ENCODE measurements at places on chromosomes 7 and 10.

DNA sequence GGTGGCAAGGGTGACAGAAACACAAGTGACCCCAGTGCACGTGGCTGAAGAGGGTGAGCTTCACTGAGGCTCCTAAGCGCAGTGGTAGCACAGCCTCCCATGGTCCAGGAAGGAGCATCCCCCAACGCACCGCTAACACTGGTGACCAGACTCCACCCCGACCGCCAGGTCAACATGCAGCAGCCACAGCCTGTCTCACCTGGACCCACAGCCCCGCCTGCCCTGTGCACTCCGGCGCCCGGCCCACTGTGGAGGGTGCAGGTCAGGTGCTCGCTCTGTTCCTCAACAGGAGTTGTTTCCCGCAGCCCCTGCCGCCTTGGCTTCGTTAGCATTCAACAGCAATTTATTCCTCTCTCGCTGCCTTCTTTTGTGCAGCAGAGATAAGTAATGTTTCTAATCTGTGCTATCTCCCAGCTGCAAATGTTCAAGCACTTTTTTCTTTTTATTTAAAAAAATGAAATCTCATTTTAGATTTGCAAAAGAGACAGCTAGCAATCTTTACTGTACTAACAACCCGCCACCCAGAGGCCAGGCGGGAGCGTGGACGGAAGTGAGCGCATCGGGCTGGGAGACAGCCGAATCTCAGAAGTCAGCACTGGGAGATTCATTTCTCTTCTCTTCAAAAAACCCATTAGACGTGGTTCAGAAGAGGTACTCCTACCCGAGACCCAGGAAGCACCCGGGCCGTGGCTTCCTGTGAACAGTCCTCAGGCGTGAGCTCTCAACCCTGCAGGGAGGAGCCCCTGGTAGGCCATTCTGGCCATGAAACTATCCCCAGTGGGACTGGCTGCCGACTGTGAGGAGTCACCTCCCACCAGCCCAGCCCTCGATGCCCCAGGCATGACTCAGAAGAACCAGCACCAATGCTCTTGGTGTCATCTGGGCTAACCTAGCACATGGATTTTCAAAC, 133.4 kb downstream of the MAD1L1 start:
- DNase-seq: no peak

- DNase-seq: no peak
Observed at GRCh38 chr10:12564173-12564572, 214.8 kb downstream of the CAMK1D start.

GRCh38 chr10:99709480-99710229, 22.3 kb downstream of the COX15 start:
- DNase-seq: no peak

DNA sequence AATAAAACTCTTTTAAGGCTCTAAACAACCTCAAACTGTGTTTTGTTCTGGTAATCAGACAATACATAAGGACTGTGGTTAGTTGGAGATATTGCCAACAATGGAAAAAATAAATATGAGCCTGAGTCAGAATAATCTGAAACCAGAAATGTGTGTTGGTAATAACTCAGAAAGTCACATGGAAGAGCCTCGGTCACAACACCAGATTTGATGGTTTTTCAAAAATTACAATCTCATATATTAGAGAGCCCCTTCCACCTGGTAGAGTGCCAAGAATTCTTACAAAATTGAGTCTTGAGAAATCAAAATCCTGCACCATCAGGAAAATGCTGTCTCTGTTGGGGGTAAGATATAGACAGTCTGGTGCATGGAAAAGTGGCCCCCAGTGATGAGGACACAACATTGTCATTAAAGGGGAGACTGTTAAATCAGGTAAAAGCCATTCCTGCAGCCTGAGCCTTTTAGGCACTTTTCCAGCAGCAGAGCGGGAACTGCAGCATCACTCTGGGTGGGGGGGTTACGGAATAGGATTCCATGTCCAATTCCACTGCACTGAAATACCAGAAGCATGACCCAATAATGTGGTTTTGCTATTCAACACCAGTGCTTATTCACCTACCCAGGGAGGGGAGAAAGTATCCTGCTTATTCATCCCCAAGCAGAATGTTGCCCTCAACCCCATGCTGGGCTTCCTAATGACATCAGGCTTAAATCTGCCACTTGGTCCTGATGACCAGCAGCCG, 9.5 kb upstream of the ADAM12 start:
- no peak for DNase-seq

DNA sequence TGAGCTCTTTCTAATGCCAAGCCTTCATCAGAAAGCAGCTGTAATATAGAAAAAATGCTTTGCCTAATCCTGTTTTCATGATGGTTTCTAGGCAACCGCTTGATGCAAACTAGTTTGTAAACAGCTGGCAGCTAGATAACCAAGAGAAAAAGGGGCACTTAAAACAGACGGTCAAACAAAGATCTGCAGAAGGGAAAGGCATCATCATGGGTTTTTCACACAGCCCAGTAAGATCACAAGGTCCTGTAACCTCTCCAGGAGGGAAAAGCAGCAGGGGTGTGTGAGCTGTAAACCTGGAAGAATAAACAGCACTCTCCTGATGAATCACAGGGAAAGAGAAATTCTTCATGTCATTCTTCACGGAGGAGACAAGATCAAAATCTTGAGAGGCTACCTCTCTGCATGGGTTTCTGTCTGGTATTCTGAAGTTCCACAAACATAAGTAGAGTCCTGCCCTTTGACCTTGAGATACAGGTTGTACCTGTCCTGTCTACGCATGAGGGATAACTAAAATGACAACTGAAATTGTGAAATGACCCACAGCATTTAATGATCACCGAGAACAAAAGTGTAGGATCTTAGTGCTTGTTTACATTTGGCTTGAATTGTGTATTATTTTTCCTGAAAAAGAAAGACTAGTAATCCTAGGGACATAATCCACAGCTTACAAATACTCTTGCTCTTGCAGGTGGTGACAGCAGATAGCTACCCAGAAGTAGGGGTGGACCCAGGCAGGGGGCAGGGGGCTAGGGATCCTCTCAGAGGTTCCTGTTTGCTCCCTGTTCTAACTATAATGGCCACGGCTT, 48.0 kb downstream of the CREB3L2 start:
- DNase-seq: no peak

- no peak for DNase-seq
Observed at GRCh38 chr7:7996568-7996967, 28.0 kb downstream of the GLCCI1 start.

GRCh38 chr10:131187926-131188325, 123.6 kb downstream of the TCERG1L start:
- no peak for DNase-seq

DNA sequence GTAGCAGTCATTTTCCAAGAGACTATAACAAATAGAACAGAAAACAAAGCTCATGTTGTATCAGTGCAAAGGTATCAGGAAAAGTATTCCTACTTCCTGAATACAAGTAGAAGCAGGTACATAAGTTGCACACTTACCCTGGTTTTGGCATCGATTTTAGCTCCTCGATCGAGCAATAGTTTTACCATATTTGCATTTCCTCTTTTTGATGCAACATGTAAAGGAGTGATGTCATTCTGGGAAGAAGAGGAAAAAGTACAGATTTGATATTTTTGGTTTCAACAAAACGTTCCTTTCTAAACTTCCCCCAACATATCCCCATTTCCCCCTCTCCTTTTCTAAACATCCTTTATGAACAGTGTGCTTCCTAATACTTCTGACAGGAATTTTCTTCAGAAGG, 155.1 kb downstream of the ANK3 start:
- DNase-seq: no peak

DNA sequence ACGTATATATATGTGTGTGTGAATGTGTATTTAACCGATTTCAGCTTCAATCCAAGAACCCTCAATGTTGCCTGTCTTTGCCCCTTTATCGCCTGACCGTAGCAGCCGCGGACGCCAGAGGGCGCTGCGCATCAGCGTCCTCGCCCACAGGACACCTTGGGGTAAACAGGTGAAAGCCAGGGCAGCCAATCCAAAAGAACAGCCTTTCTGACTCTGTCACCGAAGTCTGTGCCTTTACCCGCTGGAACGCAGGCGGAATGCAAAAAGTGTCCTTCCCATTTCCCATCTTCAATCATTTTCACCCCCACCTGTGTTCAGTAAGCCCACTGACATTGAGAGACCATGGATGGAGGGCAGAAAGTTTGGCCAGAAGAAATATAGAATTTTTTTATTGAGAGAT, 3.6 kb downstream of the NXPH1 start:
- no peak for DNase-seq

DNA sequence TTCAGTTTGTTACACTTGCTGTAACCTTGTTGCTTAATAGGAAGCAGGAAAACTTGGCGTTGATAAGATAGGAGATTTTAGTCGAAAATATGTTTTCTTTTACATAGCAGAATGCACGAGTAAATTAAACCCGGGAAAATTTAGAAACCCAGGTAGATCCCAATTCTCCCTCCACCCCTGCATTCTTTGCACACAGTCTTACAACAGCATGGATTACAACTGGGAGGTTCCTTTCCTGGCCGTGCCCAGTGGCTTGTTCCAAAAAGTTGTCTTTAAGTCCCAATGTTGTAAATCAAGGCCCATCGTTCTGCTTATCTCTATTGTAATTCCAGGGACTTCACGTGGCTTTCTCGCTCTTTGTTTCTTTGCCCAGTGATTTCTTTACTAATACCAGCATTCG, 1.1 kb upstream of the DPY19L1 start:
- no peak for DNase-seq

DNA sequence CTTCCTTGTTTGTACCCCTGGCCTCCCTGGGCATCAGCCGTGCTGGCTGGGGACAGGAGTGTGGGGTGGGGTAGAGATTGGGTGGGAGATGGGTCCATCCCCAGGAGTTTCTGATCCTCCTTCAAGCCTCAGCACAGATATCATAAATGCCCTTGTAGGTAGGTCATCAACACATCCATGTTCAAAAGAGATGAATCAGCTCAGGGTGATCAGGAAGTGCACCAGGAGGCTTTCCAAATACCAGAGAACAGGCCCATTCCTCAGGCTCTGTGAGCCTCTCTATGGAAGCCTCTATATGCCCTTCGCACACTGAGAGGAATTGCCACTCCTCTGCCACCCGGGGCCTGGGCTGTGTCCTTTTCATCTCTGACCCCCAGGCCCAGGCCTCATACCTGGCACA, 31.9 kb upstream of the ADCYAP1R1 start:
- no peak for DNase-seq

DNA sequence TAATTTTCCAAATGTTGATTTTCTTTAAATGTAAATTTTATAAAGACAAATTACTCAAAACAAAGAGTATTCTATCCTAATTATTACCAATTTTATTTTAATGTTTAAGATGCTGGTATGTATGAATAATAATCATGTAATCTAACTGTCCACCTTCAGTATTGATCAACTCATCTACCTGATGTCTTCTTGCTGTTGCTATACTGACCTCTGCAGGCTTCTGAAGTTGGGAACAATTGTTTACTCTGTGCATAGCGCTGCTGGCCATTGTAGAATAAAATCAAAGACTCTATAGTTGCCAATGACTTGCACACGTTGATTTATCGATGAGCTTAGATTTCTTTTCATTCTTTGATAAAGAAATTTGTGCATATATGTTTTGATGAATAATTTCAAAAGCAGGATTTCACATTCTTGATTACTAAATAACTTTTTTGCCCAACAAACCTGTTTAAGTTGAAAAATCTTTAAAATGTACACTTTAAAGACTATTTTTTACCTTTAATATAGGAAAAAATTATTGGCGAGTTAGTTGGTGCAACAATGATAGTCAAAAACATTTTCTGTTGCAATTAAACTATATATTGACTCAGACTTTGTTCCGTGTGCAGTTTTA, 282.3 kb downstream of the TFEC start:
- DNase-seq: peak; percentile 47

DNA sequence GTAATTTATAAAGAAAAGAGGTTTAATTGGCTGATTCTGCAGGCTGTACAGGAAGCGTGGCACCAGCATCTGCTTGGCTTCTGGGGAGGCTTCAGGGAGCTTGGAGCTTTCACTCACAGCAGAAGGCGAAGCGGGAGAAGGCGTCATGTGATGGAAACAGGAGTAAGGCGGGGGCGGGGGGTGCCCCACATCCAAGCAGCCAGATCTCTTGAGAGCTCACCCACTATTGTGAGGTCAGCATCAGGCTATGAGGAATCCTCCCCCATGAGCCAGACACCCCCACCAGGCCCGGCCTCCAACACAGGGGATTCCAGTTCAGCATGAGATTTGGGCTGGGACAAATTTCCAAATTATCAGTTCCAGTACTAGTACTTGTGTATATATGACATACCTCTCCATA, 46.2 kb downstream of the WDR37 start:
- no peak for DNase-seq

GRCh38 chr10:21520509-21520908, 5.0 kb downstream of the SKIDA1 start:
- no peak for DNase-seq

GRCh38 chr7:83410989-83411591, 237.8 kb downstream of the SEMA3E start:
- DNase-seq: no peak

GRCh38 chr10:75880031-75880775, 448.8 kb downstream of the LRMDA start:
- no peak for DNase-seq

- DNase-seq: no peak
Observed at GRCh38 chr7:141150465-141150864, 76.6 kb downstream of the TMEM178B start.
